ENCODE measurements at places on chromosomes 3 and 15.

DNA sequence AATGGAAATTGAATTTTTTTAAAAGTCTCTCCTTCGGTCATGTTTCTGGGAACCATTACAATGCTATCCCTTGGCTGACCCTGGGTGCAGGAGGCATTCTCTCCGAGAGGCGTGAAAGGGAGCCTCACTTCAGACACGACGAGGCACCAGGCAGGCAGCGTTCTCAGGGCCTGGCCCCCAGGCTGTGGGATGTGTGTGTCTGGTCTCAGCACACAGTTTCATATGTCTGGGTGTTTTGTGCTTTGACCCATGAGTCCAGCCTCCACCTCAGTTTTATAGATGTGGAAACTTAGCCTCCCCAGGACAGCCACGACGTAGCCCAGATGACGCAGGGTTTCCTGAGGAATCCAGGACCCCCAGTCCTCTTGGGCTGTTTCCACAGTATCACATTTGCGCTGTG is 34.0 kb downstream of the FGD5 start:
- DNase-seq: no peak

GRCh38 chr3:8972639-8973038 is 9.4 kb upstream of the RAD18 start:
- no peak for DNase-seq

GRCh38 chr3:188211476-188211875 is 57.5 kb downstream of the LPP start:
- no peak for DNase-seq

GRCh38 chr3:32869513-32870047 is 51.8 kb downstream of the TRIM71 start:
- DNase-seq: no peak

- DNase-seq: no peak
Measured at GRCh38 chr3:111593666-111594065, 1.5 kb downstream of the ZBED2 start.

DNA sequence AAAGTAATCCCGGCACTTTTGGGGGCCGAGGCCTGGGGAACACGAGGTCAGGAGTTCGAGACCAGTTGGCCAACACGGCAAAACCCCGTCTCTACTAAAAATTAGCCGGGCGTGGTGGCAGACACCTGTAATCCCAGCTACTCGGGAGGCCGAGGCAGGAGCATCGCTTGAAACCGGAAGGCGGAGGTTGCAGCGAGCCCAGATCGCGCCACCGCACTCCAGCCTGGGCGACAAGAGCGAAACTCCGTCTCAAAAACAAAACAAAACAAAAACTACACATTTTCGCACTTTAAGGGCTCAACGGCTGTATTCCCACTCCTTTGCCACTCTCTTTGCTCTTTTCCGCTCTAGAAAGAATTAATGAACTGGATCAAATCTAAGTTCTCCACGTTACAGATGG is 763 bp upstream of the TRNT1 start:
- DNase-seq: no peak

- DNase-seq: no peak
Measured at GRCh38 chr3:188400494-188401243, 246.7 kb downstream of the LPP start.

GRCh38 chr3:133503409-133503808 is 70.1 kb upstream of the CDV3 start:
- DNase-seq: no peak

DNA sequence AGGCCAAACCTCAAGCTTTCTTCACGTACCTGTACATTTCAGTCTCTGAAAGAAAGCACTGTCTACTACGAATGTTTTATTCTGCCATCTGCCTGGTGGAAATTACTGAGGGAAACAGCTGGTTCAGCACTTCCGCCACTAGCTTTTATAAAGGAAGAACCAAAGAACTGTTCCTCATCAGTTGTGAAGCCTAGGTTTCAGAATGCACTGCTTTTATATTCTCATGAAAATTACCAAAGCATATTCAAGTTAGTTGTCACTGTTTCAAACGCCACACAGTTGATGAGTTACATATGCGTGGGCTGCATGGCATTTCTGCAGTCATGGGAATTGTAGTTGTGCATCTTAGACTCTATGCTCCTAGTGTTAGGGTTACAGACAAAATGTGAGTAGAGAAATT is 21.5 kb upstream of the ZBTB38 start:
- DNase-seq: no peak

- no peak for DNase-seq
Measured at GRCh38 chr3:108228286-108228685, 6.1 kb upstream of the IFT57 start.

GRCh38 chr3:35137612-35138011 is 501.7 kb upstream of the ARPP21 start:
- DNase-seq: no peak

DNA sequence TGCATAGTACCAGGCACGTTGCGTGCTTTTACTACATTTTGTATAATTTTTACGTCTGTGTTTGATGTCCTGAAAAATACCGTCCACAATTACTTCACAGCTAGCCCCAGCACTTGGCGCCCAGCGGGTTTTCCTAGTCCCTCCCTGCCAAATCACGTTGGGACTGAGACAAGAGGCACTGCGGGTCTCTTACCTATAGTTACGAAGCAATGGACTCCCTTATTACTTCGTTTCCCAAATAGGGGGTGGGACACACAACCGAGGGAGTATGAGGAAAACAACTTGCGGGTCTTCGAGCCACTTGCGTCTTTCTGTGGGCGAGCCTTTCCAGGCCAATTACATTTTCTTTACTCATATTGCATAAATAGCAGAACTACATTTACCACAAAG is 620 bp upstream of the CMSS1 start:
- peak; percentile 4 for DNase-seq

DNA sequence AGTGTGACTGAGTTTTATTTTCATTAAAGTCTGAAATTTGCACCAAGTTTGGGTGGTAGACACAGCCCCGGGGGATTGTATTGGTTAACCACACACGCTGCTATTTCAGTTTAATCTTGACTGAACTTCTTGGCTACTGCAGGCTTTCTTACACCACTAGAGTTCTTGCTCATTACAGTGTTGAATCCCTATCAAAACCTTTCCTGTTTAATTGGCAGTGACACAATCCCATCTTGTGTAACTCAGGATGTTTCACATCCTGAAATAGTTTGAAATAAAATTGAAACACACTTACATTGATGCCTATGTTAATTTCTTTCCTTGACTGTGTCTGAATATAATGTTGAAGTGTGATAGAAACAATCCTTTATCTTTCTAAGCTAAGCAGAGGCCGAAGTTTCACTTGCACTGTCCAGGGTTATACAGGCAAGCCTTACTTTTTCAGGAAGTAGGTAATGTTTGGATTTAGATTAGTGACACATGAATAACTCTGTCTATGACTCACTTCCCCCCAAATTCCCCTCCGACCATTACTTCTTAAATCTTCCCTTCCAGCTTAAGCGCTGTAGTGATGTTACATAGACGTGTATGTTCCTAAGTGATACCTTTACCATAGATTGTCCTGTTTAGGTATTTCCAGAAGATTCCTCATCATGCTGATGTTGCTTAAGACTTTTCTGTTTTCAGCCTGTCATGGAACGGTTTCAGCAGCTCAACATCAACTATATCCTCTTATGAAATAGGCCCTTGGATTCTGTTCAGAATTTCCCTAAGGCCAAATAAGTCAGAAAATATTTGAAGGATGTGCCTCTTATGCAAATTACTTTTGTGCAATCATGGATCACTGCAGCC is 16.8 kb downstream of the ATG7 start:
- no peak for DNase-seq

- DNase-seq: no peak
Measured at GRCh38 chr3:56196700-56197099, 271.6 kb downstream of the ERC2 start.

DNA sequence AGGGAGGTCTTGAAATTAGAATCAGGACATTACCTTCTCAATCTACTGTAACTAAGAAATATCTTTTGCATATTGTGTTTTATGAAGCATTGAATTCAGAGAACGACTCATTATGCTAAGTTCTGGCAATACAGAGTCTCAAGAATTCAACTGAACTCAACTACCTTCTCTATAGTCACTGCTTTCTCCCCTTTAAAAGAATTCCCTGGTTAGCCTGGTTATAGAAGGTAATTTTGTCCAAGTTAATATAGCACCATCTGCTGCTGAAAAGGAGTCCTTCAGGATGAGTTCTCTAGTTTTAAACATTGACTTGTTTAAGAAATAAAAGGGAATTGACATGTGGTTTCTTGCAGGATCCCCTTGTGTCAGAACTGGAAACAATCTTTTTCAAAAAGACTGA is 60.2 kb downstream of the IL16 start:
- DNase-seq: no peak

- DNase-seq: no peak
Measured at GRCh38 chr15:67183443-67184169, 70.9 kb downstream of the AAGAB start.

DNA sequence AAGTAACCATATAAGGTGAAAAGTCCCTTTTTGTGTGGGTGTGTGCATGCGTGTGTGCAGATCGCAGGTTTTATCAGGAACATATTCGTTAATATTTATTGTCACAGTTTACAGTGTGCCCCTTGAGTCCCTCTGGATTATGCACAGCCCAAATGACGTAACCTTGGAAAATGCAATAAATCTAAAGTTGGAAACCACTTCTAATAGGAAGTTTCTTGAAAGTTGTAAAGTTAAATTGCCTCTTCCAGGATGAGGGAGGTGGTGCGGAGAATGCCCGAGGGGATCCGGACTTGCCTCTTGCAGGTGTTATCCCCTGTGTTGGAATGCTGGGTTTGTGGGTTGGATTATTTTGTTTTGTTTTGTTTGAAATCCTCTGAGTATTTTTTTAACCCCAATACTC is 143.3 kb downstream of the CMSS1 start:
- no peak for DNase-seq

GRCh38 chr3:120244834-120245225 is 40.2 kb downstream of the GPR156 start:
- DNase-seq: no peak

- DNase-seq: no peak
Measured at GRCh38 chr3:139281096-139281495, 62.7 kb upstream of the MRPS22 start.

GRCh38 chr3:143263852-143264513 is 144.4 kb downstream of the CHST2 start:
- no peak for DNase-seq

GRCh38 chr15:69663982-69664381 is 211.4 kb downstream of the RPLP1 start:
- DNase-seq: no peak

DNA sequence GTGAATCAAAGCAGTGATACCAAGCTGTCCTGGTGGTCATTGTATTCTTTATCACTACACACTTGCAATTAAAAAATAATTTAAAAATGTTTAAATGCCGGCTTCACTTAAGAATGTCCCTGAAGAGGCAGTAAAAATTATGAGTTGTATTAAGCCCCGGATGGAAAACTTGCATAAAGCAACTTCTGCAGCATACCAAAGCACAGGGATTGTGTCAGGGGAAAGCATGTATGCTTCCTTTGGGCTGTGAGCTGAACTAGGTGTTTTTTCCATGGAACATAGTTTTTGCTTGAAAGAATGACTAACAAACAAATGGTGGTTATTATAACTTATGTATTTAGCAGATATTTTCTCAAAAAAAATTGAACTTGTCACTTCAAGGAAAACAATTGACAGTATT is 143.1 kb downstream of the ARNT2 start:
- DNase-seq: no peak

GRCh38 chr3:185663929-185664328 is 77.8 kb downstream of the SENP2 start:
- no peak for DNase-seq

- no peak for DNase-seq
Measured at GRCh38 chr15:96409215-96410138, 79.0 kb downstream of the NR2F2 start.

DNA sequence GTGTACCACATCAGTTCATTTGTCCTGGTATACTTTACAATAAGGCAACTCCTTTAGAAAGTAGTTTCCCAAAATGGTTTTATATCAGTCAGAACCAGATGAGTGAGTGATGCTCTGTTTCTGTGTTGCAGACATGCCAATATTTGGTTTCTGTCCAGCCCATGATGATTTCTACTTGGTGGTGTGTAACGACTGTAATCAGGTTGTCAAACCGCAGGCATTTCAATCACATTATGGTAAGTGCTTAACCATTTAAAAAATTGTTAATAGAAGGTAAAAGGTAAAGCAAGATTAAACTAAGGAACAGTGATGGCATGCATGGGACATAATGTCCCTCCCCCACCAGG is 40.0 kb upstream of the SCAANT1 start:
- DNase-seq: no peak

- no peak for DNase-seq
Measured at GRCh38 chr15:48730506-48730905, 80.4 kb downstream of the CEP152 start.

DNA sequence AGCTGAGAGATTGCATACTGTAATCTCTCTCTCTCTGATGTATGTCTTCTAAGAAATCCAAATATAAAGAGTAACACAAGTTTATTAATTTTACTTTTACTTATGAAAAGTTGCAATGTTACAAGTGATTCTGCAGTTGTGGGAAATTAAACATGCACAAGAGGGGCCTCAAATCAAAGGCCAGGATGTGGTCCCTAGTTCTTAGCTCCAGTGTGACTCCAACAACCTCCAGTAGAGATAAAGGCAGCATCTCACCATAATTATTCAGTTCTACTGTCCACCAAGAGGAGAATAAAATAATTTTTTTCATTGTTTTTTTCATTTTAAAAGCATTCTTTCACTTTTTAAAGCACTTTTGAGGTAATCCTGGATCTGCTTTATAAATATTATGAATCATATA is 223.3 kb downstream of the RAP2B start:
- no peak for DNase-seq

- no peak for DNase-seq
Measured at GRCh38 chr3:170836491-170836890, 33.5 kb downstream of the RPL22L1 start.

DNA sequence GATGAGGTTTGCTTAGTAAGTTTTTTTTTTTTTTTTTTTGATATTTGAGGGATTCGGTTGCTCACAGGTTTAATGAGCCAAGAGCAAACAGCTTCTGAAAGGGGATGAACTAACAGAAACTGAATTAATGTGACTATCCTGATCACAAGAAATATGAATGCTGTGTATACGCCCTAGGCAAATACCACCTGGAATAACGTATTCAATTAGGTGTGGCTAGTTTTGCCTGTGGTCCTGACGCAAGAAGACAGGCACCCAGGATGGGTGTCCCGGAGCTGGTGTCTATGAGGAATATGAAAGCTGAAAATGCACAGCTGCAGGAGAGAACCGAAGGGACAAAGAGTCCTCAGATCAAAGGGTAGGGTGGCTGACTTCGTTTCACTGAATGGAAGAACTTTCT is 14.6 kb downstream of the LSG1 start:
- DNase-seq: no peak

DNA sequence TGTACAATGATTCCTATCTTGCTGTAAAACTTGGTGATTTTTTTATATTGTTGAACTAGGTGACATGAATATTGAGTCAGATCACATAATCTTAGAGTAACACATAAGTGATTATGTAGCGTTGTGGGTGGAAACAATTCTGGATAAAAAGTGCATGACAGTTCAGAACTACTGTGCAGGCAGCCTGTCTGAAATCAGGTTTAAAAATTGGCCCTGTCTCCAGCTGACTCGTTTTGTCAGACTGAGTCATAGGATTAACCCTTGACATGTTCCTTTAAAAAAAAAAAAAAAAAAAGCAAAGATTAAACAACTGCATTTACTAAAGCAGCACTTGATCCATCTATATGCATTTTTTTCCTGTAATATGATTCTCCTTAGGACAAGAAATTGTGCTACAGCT is 160.0 kb upstream of the CGNL1 start:
- no peak for DNase-seq

GRCh38 chr3:193869221-193870201 is 266.4 kb upstream of the HES1 start:
- DNase-seq: peak; percentile 14

Data from activated CD8-positive, alpha-beta memory T cell treated with anti-CD3 and anti-CD28 coated beads for 48 hours (primary cell).